LoVo (cell line): ENCODE measurements at places on chromosomes 2 and 18.

GRCh38 chr2:344811-345210 is 56.9 kb upstream of the ALKAL2 start:
- no peak for DNase-seq

GRCh38 chr2:149463328-149464002 is 124.1 kb downstream of the MMADHC start:
- DNase-seq, result no peak

DNA sequence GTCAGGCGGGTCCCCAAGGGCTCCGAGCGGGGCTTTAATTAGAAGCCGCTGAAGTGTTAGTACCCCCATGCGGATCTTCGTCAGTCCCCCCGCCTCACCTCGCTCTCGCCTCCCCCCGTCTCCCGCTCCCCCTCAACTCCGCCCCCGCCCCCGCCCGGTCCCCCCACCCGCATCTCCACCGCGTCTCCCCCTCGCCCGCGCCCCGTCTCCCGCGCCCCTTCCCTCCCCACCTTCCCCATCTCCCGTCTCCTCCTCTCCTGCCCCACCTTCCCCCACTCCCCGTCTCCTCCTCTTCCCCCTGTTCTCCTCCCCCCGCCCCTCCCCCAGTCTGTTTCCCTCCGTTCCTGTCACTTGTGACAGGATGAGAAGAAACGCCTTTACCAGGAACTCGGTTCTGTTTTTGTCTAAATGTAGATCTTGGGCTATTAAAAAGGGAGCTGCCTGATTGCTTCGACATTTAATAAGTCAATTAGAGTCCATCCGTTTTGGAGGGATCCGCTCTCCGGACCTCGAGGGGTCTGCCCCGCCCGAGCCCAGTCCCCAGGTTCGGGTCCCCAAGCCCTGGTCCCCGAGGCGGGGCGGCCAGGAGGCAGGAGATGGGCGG is 969 bp upstream of the ALKAL2 start:
- no peak for DNase-seq

- no peak for DNase-seq
These were observed 72.8 kb upstream of the MC4R start for GRCh38 chr18:60445341-60445740.

DNA sequence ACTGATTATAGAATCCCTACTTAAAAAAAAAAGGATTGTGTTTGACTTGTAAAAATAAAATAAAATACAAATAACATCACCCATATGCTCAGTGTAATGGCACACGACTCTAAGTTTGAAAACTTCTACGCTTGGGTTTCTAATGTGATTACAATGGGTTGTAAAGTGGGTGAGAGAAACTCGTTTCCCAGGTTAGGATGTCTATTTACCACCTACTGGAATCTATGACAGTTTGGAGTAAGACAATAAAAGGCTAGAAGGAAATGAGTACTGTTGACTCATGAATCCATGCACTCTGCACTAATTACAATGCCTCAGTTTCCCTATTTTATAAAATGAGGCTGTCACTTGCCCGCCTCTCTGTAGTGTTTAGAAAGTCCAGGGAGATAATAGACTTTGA is 204.2 kb upstream of the FBXO11 start:
- DNase-seq, result peak; percentile 62

- no peak for DNase-seq
These were observed 44.3 kb upstream of the ASB1 start for GRCh38 chr2:238382381-238382781.

GRCh38 chr2:36561237-36561944 is 36.6 kb downstream of the FEZ2 start:
- peak; percentile 94 for DNase-seq

DNA sequence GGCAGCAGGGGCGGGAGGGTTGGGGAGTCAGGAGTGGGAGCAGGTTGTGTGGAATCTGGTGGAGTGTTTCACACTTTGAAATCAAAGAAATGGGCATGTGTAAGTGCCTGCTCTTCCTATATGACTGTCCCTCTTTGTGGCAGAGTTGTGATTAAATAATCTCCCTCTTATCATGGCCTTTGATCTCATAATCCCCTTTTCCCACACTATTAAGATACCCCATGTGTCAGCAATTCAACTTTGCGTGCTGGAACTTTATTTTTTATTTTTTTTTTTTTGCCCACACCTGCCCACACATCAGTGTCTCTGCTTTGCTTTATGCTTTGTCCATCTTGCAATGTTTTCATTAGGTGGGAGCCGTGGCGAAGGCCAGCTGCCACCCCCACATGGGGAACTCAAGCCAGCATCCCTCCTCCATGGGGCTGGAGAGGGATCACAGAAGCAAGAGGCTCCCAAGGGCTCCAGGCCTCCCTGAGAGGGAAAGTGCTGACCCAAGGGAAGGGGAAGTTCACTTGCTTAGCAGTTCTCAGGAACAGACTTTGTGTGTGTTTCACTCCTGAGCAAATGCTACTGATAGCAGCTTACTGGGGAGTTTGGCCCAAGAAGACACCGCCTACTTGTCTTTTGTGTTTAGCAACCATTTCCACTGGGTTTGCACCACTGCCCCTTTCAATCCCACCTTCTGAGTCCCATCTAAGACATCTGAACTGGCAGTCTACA is 243.4 kb downstream of the BCL11A start:
- DNase-seq, result peak; percentile 14

DNA sequence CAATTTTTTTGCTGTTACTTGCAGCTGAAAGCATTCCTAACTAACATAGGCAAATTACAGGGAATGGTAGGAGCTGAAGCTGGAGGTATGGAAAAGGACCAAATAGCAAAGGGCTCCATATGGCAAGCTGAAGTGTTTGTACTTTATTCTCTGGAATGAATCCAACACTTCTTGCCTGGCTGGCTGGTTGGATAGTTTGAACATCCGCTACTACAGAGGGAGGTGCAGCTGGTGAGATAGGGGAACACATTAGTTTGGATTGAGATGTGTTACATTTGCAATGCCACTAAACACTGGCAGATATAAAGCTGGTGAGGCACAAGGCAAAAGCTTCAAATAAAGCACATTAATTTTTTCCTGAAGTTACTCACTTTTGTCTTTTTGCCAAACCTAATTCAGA is 291.5 kb downstream of the SP3 start:
- DNase-seq, result no peak

DNA sequence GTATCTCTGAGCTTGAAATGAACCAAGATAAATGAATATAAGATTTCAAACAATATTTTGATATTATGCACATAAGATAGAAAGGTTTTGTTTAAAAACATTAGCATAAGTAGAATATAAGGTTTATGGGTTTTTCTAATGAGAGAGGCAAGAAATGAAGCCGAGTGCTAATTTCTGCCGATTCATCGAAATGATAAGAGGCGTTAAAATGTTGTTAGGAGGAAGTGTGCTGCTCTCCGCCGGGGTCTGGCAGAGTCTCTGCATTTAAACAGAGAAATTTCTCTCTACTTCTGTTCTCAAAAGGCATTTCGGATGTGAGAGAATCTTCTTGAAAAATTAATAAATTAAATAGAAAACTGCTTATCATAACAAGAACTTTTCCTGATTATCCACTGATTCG is 83.6 kb downstream of the MRPS9 start:
- no peak for DNase-seq

- no peak for DNase-seq
These were observed 48.9 kb downstream of the TGIF1 start for GRCh38 chr18:3498698-3499471.

DNA sequence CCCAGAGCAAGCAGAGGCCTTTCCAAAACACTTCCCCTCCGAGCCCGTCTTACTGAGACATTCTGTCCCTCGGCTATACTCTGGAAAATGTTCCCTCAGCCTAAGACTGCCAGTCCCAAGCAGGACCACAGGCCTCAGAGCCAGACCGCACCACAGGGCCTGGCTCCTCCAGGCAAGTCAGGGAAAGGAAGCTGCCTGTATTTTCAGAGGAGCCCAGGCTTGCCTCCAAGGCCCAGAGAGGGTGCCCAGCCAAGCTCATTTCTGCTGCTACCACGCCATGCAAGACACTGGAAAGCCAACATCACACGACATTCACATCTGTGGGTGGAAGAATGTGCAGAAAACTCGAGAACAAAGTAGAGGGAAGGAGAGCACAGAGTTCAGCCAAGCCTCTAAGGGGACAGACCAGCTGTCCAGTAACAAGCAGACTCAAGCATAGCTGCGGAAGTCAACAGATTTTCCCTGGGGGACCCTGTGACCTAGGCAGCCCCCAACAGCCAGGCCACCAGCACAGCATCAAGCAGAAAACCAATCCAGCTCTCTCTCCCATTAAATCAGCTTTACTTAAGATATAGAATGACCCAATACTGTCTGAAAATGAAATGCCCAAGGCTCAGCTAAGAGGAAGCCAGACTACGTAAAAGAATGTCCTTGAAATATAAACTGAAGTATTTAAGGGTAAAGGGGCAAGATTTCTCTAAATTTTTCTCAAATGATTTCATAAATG is 123.9 kb downstream of the ZFP36L2 start:
- no peak for DNase-seq

- no peak for DNase-seq
These were observed 1193.5 kb upstream of the ACVR2A start for GRCh38 chr2:146651361-146651760.

DNA sequence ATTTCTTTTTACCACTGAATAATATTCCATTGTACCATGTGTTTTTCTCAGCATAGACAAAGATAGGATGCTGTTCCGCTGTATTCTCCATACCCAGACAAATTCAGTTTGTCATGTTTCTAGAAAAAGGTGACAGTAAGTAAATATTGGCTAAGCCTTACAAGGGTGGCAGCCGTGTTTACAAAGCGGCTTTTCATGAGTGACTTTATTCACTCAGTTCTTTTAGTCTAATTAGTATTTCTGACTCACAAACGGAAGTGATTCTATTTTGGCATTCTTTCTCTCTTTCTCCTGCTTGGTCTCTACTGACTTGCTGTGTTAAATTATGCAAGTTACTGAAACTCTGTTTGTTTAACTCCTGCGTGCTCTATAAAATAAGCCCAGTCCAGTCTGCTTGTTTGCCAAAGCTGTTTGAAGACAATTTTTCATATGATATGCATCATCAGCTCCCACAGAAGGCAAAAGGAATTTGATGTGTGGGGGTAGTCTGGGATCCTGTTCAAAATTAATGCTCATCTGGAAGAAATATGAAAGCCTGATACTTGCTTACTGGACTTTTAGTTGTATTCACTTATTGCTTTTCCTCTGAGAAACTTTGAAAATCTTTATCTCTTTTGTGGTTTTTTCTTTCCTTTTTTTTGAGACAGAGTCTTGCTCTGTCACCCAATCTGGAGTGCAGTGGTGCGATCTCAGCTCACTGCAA is 2.3 kb upstream of the PLEKHH2 start:
- DNase-seq, result peak; percentile 89

GRCh38 chr2:74822771-74823566 is 11.0 kb upstream of the HK2 start:
- no peak for DNase-seq

DNA sequence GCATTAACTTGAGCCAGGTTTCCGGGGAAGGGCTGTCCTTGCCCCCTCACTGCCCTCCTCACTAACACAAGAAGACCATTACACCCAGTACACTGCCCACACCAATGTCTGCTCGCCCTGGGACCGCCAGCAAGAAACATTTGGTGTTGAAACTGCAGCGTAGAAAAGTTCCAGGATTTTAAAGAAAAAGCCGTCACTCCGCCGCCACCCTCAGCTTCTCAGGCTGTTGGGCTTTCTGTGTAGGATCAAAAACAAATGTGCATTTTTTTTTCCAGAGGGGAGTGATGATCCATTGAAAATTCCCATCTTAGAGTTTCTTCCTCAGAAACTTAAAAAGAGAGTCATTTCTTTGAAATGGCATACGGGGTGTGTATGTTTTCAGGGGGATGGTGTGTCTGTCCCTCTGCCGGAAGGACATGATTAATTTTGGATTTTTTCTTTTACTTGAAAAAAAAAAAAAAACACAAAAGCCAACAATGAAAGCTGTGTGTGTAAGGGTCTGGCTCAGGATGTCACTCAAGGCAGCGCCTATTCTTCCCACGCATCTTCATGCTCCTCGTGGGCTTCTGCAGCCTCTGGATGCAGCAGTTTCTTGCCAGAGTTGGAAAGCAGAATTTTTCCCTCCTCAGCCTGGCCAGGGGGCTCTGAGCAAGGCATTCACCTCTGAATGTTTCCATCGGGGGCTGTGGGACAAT is 184.9 kb downstream of the GLI2 start:
- DNase-seq, result no peak

- DNase-seq, result no peak
These were observed 603.1 kb upstream of the HS6ST1 start for GRCh38 chr2:128921751-128922150.
